ENCODE measurements at places on chromosomes 16 and 17. TPM values are rescaled to one million over a fixed set of nuclear protein-coding genes. Genes with fewer than 3 reads are reported as not detected.

The TEKT5 gene
- total RNA-seq, result not detected

The NXPH3 gene
- total RNA-seq, result 0.50 TPM

The HLF gene
- total RNA-seq, result 0.08 TPM

The SEC14L5 gene
- not detected for total RNA-seq

The CENPX gene
- 192 TPM for total RNA-seq

The PRCD gene
- total RNA-seq, result not detected

The ACBD4 gene
- 7.3 TPM for total RNA-seq

The PGP gene
- 32.3 TPM for total RNA-seq

The AARSD1 gene
- 57.6 TPM for total RNA-seq

The CHST4 gene
- total RNA-seq, result not detected

The CD19 gene
- total RNA-seq, result not detected

The C16orf86 gene
- not detected for total RNA-seq

The GPR142 gene
- total RNA-seq, result not detected

The KCNJ18 gene
- total RNA-seq, result not detected

The GAS2L2 gene
- total RNA-seq, result 0.09 TPM

The SMIM36 gene
- not detected for total RNA-seq

The EME1 gene
- total RNA-seq, result 14.8 TPM

The RNF135 gene
- total RNA-seq, result 25.9 TPM

The PABPN1L gene
- total RNA-seq, result not detected

The EPN3 gene
- 0.23 TPM for total RNA-seq

The FBXW10B gene
- total RNA-seq, result 3.0 TPM

The ANKRD40CL gene
- total RNA-seq, result not detected

The AXIN2 gene
- total RNA-seq, result 0.97 TPM

The TOM1L1 gene
- total RNA-seq, result 39.8 TPM

The KRT20 gene
- total RNA-seq, result 0.27 TPM

The UTP4 gene
- 82.7 TPM for total RNA-seq

The HOXB6 gene
- 3.5 TPM for total RNA-seq

The BPTF gene
- total RNA-seq, result 39.9 TPM

The DHRS7B gene
- 18.3 TPM for total RNA-seq

The PCGF2 gene
- total RNA-seq, result 53.9 TPM

The TERB1 gene
- not detected for total RNA-seq

The NOS2 gene
- total RNA-seq, result 0.15 TPM

The KCNH6 gene
- not detected for total RNA-seq

The KCTD19 gene
- total RNA-seq, result 0.49 TPM

The AGRP gene
- not detected for total RNA-seq

The HS3ST3A1 gene
- total RNA-seq, result 0.24 TPM

The CCL4L2 gene
- not detected for total RNA-seq

The CEP295NL gene
- total RNA-seq, result 0.48 TPM

The MMP15 gene
- total RNA-seq, result 35.4 TPM

The ARRB2 gene
- total RNA-seq, result 64.5 TPM

The CES3 gene
- 2.5 TPM for total RNA-seq

The EMP2 gene
- 29.0 TPM for total RNA-seq

The LRRC45 gene
- 9.7 TPM for total RNA-seq

The ABI3 gene
- total RNA-seq, result not detected

The CCDC102A gene
- total RNA-seq, result 8.5 TPM

The RPH3AL gene
- 27.5 TPM for total RNA-seq
